Activated naive CD8-positive, alpha-beta T cell treated with anti-CD3 and anti-CD28 coated beads for 36 hours (primary cell): ENCODE measurements at places on chromosomes 2 and 18. TPM values are rescaled to one million over a fixed set of nuclear protein-coding genes. Genes with fewer than 3 reads are reported as not detected.

The EFR3B gene
- total RNA-seq = 0.08 TPM

DNA sequence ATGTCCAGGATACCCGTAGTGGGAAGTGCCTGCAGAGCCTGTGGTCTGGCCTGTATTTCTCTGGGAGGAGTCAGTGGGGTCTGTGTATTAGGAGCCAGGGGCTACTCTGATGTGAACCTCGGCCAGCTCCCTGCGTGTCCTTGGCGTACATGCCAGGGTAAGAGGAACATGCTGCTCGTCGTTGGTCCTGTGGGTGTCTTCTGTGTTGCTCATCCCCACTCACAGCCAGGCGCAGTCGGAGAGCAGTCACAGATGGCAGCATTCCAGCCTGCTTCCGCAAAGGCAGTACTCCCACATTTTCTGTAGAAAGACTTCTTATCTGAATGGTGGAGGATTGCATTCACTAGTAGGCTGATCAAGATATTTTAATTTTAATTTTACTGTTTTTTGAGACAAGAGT, 84.9 kb downstream of the DGKD start:
- peaks cover 18% of the 10 kb centered on the region for H3K36me3 ChIP-seq
- peak overlapping the region; percentile 65 for H3K27ac ChIP-seq
- DNase-seq = no peak
- peaks cover 28% of the 10 kb centered on the region for H3K4me1 ChIP-seq
- no peaks in the 10 kb centered on the region for H3K27me3 ChIP-seq
- H3K4me3 ChIP-seq = no peak overlapping the region

GRCh38 chr2:48943436-48943835, 187.9 kb upstream of the LHCGR start:
- DNase-seq = no peak
- H3K27ac ChIP-seq = no peak overlapping the region
- peaks cover 7% of the 10 kb centered on the region for H3K27me3 ChIP-seq
- no peaks in the 10 kb centered on the region for H3K36me3 ChIP-seq
- H3K4me3 ChIP-seq = no peak overlapping the region

GRCh38 chr2:134642938-134643337, 75.9 kb downstream of the TMEM163 start:
- H3K27me3 ChIP-seq = peaks cover 9% of the 10 kb centered on the region
- no peak overlapping the region for H3K4me3 ChIP-seq
- no peak for DNase-seq
- no peaks in the 10 kb centered on the region for H3K36me3 ChIP-seq
